Brain microvascular endothelial cell (primary cell): ENCODE measurements at places on chromosomes 3 and 15.

- DNase-seq, result peak; percentile 2
These were observed 30.8 kb downstream of the SRP14 start for GRCh38 chr15:40008061-40008765.

- no peak for DNase-seq
These were observed 94.9 kb upstream of the SLC6A11 start for GRCh38 chr3:10721101-10721500.

GRCh38 chr3:126797563-126797962 lies 93.5 kb downstream of the CHCHD6 start:
- no peak for DNase-seq

GRCh38 chr15:56410721-56411120 lies 45.5 kb downstream of the TEX9 start:
- no peak for DNase-seq

DNA sequence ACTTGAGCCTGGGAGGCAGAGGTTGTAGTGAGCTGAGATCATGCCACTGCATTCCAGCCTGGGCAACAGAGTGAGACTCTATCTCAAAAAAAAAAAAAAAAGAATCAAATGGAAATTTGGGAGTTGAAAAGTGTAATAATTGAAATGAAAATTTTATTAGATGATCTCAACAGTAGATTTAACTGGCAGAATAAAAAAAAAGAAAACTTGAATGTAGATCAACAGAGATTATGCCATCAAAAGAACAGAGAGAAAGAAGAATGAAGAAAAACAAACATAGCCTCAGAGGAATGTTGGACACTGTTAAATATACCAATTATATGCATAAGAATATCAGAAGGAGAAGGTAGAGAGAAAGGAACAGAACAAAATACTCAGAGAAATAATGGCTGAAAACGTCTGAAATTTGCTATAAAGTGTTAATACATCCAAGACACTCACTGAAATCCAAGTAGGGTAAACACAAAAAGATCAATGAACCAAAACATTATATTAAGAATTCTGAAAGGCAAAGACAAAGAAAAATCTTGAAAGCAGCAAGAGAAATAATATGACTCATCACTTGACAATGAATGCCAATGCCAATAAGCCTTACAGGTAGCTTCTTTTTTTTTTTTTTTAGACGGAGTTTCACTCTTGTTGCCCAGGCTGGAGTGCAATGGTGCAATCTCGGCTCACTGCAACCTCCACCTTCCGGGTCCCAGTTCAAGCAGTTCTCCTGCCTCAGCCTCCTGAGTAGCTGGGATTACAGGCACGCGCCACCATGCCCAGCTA lies 14.6 kb upstream of the ELP6 start:
- no peak for DNase-seq

GRCh38 chr3:184523825-184524615 lies 37.6 kb upstream of the EPHB3 start:
- DNase-seq, result peak; percentile 62

DNA sequence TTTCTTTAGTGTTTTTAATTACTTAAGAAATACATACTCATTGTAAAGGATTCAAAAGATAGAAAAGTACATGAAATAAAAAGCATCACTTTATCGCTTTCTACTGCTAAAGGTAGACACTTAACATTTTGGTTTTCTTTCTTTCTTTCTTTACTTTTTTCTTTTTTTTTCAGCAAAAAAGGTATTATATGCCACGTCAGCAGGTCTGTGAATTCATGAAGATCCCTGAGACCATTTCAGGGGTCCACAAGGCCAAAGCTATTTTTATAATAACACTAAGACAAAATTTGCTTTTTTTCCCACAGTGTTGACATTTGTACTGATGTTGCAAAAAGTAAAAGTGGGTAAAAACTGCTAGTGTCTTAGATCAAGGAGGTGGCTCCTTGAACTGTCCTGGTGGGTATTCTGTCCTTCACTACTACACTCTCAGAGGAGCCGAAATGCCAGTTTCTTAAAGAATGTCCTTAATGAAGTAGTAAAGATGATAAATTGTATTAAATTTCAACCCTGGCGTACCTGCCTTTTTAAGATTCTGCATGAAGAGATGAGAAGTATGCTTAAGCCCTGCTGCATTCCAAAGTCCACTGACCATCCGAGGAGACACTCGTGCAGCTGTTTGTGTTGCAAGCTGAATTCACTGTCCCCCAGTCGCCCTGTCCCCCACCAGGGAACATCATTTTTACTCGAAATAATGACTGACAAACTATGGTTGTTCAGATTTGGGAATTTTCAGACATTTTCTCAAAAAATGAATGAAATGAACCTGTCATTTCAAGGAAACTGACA lies 106.7 kb upstream of the PIAS1 start:
- DNase-seq, result no peak

GRCh38 chr3:39166134-39166710 lies 12.8 kb upstream of the CSRNP1 start:
- peak; percentile 92 for DNase-seq

GRCh38 chr15:70701891-70702568 lies 61.3 kb downstream of the UACA start:
- peak; percentile 52 for DNase-seq

DNA sequence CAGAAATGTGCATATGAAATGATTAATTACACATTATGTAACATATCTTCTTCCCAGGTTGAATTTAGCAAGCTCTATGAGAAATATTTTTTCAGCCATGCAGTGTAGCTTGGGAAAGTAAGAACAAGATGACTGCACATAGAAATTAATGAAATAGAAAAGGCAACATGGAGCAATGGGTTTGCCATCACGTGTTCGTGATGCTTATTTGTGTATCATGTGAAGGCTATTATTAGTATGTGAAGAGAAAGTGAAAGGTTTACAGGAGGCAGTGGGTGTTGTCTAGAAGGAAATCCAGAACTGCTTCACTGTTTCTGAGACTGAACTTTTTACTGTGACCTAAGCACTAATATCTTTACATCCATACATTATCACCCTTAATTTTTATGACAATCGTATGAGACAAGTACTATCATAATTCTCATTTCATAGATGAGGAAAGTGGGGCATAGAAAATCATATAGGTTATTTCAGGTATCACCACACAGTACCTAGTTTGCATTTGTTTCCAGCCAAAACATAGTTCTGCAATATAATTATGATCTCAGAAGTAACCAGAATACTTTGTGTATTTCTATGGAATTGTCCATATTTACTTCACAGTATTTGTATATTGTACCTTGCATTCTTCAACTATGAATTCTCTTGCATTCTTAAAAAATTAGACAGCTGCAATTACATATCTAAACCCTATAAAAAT lies 14.9 kb downstream of the SERPINI1 start:
- no peak for DNase-seq

- no peak for DNase-seq
These were observed 46.7 kb upstream of the CCDC50 start for GRCh38 chr3:191282251-191283185.

GRCh38 chr3:183265157-183265642 lies 12.1 kb downstream of the B3GNT5 start:
- peak; percentile 57 for DNase-seq

GRCh38 chr3:179194931-179195330 lies 46.8 kb downstream of the PIK3CA start:
- DNase-seq, result no peak

GRCh38 chr3:24937780-24938179 lies 443.1 kb upstream of the THRB start:
- DNase-seq, result no peak

GRCh38 chr15:52417521-52417920 lies 111.2 kb downstream of the MYO5A start:
- DNase-seq, result no peak

- peak; percentile 24 for DNase-seq
These were observed 848 bp downstream of the NCEH1 start for GRCh38 chr3:172709774-172710663.

- no peak for DNase-seq
These were observed 134.2 kb upstream of the IGF1R start for GRCh38 chr15:98514034-98514622.
